Urinary bladder (tissue), 4 donors: ENCODE measurements at places on chromosomes 16 and 17. TPM values are rescaled to one million over a fixed set of nuclear protein-coding genes. Genes with fewer than 3 reads are reported as not detected.

DNA sequence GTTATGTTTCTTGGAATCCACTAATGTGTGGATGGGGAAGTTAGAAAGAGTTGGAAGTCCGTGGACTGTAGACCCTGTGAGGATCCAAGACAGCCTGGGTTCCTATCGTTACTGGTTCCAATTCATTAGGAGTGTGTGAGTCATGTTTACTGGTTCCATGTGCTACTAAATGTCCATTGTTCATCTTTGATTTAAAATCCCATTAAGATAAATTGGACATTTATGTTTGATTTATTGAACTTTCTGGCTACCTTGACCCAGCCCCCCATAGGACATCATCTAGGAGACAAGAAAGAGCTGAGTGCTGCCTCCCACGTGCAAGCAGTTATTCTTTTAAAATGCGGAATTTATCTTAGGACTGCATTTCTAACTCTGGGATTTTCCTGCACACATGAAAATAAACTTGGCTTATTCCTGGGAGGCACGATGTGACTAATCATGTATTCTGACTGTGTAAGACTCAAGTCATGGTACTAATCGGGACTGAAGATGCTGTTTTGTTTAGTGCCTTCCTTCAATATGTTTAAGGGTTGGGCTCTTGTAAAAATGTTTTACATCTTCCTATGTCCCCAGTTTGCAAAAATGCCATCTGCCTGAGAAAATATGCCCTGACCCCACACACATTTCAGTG lies 53.4 kb downstream of the RGS9 start:
- DNase-seq = no peak

DNA sequence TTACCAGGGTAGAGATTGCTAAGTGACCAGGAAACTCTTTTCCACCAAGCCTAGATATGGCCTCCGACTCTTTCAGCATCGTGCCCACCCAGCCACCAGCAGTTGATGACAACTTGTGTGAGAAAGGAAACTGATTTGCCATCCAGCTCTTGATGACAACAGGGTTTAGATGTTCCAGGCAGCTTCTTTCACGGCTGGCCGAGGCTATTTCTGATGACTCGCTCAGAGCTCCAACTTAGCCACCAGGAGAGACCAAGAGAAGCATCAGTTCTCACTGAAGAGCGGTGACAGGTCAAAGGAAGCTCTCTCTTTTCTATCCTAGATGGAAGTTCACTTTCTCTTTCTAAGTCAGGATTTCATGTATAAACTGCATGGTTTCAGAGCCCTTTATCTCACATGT lies 61.2 kb downstream of the MPHOSPH6 start:
- no peak for DNase-seq

DNA sequence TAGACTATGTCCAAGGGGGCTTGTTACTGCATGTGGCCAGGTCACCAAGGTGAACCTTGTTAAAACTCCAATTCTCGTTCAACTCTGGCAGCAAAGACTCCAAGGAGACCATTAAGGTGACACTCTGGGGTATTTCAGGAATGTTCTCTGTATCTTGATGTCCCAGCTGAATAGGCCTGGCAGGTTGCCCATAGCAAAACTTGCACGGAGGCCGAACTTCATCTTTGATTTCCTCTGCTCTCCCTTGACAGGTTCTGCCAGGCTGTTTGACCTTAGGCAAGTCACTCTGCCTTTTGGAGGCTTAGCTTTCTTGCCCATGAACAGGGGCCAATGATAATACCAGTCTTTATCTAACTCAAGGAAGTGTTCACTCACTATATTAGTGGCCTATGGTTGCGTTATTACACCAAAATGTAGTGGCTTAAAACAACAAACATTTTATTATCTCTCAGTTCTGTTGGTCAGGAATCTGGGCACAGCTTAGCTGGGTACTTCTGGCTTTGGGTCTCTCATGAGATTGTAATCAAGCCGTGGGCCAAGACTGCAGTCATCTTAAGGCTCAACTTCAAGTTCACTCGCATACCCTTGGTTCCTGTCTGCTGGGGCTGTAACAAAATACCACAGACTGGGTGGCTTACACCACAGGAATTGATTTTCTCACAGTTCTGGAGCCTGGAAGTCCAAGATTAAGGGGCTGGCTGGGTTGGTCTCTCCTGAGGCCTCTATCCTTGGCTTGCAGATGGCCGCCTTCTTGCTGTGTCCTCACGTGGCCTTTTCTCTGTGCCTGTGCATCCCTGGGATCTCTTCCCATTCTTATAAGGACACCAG lies 168.5 kb downstream of the UTP18 start:
- DNase-seq = no peak

DNA sequence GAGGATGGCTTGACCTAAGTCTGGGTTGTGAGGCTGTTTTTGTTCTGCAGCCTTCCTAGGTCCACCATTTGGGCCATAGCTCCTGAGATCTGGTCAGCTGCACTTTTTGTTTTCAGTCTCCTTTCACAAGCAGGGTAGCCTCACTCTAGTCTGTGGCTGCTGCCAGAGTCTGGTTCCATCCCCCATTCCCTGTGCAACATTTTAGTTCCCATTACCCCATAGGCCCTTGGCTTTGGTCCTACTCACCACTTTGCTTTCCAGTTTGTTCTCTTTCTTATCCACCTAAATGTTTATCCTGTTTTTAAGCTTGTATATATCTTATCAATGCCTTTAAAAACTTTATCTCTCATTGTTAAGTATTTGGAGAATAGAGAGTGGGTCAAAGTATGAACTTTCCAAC lies 6.5 kb upstream of the XYLT2 start:
- DNase-seq = no peak

DNA sequence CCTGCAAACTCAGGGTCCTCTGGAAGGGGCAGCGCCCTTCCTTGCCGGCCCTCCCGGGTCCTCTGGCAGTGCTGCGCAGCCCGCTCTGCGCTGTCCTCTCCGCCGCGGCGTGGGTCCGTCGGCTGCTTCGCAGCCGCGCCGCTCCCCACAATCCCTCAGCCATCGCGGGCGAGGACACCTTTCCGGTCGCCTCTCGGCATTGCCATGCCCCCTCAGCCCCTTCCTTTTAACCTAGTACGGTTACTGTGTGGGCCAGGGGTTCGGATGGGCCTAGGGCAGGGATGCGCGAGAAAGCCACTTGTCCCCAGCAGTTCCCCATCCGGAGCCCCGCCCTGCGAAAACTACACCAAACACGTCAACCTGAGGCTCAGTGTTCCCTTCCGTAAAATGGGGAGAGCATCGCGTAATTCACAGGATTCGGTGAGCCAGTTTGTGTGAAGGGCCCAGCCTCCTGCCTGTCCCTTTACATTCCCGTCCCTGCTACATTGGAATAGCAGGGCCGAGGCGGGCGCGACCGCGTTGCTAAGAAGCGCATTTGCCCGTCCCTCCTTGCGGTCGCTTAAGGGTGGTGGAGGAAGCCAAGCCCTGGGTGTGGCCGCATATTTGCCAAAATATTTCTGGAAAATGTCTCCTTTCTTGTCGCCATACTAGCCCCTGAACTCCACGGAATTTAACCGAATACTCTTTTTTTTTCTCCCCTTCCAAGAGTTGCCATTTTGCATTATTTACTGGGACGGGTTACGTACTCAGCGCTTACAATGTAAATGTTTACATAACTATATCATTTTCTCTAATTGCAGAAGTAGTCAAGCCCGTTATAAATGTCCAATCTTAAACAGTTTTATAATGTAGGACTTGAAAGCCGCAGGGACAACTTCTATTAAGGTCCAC lies 13.2 kb downstream of the COPZ2 start:
- DNase-seq = no peak

DNA sequence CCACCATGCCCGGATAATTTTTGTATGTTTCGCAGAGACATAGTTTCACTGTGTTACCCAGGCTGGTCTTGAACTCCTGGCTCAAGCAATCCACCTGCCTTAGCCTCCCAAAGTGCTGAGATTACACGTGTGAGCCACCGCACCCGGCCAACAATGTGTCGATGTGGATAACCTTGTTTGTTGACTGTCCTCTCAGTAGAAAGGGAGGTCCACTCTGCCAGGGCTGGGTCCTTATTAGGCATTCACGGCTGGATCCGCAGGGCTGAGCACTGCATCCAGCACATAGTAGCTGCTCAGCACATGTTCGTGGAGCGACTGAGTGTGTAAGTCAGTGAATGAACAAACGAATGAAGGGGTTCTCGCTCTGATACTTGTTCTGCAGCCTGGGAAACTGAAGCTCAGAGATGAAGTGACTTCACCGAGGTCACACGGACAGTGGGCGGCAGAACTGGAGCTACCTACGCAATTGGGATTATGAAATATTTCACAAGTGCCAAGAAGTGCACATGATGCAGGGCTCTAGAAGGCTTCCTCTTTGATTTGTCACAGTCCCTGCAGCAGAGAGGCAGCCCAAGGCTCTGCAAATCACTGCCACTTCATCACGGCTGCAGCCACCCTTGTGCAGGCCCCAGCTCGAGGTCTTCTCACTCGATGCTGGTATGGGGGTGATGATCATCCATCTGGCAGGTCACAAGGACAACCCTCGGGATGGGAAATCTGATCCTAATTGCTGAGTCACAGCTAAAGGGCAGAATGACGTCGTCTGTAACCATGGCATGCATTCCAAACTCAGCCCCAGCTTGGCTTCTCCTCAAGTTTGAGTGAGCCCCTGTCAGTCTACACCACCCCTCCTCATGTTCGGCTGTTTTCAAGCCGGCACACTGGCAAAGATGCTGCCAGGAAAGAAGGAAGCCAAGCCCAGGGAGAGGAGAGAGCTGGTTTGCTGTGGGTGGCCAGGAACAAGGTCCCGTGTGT lies 28.0 kb upstream of the SNN start:
- peak; percentile 28 for DNase-seq

TIMP2 gene
- 116 TPM for total RNA-seq
